Stimulated activated CD8-positive, alpha-beta memory T cell treated with anti-CD3 and anti-CD28 coated beads, Interleukin-12 subunit alpha, Interleukin-12 subunit beta, amount 100 ng/mL, for 1 hour (primary cell): ENCODE measurements at places on chromosomes 5 and 9.
A peak's percentile ranks its signal among the peaks of the same experiment; 100 is the strongest.

DNA sequence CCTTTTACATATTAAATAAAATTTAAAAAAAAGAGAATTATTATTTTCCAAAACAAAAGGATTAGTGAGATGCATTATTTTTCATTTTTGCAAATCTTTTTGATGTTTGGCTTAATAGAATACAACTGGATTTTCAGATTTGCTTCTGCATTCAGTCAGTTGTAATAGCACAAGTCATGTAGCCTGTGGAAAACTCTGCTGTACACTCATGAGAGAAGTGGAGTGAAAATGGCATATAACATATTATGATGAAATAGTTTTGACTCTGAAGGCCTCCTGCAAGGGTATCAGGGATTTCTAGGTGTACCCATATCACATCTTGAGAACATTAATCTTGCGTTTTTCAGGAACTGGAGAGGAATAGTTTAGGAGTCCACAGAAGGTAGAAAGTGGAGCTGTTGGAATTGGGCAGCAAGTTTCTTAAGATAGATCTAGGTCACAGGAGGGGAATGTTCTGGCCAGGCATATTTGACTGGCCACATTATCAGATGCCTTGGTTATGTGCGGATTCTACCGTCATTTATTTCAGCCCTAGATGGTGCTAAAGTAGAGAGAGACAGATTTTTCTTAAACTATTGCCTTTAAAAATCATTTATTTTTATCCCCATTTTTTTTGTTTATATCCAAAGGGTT, 16.4 kb downstream of the LNPEP start:
- no peak for DNase-seq

GRCh38 chr5:110002652-110003051, 312.9 kb downstream of the MAN2A1 start:
- no peak for DNase-seq

DNA sequence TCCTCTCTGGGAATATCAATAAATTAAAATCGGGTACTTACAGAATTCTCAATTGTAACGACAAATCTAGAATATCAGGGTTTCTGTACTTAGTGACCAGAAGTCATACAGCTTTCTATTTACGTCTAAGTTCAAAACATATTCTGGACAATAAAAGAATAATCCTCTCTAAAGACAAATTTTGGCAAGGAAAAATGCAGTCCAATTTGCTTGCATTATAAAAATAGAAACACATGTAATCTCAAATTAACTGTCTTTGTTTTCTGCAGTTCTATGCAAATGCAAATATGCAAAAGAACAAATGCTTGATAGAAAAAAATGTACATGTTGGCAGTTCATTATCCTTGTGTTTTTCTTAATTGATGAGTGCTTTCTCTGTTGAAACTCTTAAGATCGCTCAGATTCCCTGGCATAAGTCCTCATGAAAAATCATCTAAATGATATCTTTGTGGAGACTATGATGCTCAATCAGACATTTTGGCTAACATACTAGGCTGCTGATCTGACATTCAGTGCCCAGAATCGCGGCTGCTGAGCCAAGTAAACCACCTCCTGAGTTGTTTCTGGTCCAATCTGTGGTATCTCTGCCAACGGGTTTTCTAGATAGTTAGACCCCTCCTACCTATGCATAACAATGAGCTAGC, 990.1 kb upstream of the C9orf72 start:
- DNase-seq = no peak

DNA sequence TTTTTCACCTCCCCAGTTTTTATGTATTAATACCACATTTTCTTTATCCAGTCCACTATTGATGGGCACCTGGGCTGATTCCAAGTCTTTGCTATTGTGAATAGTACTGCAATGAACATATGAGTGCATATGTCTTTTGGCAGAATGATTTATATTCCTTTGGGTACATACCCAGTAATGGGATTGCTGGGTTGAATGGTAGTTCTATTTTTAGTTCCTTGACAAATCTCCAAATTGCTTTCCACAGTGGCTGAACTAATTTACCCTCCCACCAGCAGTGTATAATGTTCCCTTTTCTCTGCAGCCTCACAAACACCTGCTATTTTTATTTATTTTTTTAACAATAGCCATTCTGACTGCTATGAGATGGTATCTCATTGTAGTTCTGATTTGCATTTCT, 340.2 kb downstream of the ADAMTS6 start:
- DNase-seq = no peak

DNA sequence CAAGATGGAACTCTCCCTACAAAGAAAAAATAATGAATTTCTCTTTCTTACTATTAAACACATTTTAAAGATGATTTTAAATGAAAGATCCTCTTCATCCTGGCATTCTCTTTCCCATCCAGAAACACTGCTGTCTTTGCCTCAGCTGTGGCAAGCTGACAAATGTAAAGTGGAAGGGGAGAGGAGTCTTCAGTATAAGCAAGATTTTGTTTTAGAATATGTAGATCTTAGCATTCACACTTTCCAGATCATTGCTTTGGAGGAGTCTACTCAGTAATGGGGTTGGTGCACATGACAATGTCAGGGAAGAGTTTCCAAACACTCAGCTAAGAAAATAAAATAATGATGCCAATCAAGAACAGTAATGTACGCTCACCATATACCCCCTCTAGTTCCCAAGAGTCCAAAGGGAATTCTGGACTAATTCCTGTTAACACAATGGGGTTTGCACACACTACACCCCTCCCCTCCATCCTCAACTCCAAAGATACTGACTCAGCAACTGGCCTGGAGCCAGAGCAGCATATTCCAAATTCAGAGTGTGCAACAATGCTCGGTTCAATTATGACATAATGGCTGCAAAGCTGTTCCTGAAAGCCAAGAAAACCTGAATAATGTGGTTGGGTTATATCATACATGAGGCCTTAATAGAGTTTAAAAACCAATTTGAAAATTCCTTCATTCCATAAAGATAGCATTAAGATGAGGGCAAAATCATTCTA, 4.6 kb downstream of the C5orf63 start:
- DNase-seq = no peak

- DNase-seq = no peak
Observed at GRCh38 chr5:151819830-151820229, 48.1 kb downstream of the G3BP1 start.

DNA sequence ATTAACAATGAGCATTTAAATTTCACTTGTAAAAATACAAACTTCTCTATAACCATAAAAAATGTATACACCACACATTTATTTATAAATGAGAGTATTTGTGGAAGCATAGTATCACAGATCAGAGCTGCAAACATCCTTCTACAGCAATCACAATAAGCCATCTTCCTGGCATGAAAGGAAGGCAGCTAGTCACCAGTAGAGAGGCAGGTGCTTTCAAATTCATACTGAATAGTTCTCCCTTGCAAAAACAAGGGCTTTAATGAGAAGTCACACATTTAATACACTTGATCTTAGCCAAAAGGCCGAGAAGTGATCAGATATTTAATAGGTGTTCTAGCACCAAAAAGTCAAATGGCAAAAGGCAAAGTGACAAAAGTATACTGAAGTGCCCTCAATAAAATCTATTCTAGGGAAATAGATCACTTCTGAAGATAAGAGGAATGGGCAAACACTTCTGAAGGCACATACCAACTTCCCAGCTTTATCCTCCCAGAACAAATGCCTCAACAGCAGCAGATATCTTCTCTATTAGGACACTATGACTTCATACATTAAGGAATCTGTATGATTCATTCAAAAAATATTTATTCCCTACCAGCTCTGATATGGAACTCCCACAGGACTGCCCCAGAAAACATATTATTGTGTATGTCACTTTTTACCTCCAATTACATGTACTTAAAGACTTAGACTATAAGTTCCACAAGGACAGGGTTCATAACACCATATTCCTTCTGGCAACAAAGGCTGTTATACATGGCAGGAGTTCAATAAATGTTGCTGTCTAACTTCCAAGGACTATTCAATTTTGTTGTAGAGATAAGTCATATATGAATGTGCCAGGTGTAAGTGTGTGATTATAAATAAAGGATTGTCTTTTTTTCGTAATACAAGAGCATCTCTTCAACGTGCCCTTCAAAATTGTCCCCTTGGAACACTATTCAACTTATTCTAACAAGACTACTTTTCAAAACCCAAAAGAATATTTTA, 31.7 kb downstream of the MAPKAP1 start:
- DNase-seq = no peak

DNA sequence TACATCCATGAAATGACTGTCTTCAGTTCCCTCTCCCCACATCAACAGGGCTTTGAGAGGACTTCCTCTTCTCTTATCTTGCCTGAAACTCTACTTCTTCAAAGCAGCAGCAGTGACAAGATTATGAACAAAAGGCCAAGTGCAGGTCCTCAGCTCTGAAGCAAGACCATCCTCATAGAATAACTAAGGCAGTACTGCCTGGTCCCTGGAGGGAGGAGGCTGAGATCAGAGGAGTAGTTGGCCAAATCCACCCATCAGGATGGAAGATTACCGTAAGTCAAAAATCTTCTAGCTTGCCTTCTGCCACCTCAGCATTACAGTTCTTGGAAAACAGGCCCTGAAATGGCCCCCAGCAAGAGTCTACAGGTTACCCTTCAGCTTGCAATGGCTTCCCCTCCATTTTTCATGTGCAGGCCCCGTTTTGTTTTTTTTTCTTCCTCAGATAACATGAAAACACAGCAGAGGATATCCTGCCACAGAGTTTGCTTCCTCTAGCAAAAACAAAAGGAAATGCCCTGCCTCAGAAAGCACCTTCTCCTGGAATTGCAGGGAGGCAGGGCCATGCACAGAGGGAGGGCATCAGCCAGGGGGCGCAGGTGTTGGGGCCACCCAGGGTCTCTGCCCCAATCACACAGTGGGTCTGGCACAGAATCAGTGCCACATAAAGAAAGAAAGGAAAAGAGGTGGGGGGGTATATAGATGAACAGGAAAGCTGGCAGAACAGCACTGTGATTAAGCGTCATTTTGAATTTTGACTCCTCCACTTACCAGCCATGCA, 40.0 kb downstream of the KLHL3 start:
- no peak for DNase-seq

GRCh38 chr9:128521956-128522355, 17.4 kb downstream of the GLE1 start:
- no peak for DNase-seq

GRCh38 chr5:87121304-87122150, 146.2 kb upstream of the RASA1 start:
- peak; percentile 23 for DNase-seq

DNA sequence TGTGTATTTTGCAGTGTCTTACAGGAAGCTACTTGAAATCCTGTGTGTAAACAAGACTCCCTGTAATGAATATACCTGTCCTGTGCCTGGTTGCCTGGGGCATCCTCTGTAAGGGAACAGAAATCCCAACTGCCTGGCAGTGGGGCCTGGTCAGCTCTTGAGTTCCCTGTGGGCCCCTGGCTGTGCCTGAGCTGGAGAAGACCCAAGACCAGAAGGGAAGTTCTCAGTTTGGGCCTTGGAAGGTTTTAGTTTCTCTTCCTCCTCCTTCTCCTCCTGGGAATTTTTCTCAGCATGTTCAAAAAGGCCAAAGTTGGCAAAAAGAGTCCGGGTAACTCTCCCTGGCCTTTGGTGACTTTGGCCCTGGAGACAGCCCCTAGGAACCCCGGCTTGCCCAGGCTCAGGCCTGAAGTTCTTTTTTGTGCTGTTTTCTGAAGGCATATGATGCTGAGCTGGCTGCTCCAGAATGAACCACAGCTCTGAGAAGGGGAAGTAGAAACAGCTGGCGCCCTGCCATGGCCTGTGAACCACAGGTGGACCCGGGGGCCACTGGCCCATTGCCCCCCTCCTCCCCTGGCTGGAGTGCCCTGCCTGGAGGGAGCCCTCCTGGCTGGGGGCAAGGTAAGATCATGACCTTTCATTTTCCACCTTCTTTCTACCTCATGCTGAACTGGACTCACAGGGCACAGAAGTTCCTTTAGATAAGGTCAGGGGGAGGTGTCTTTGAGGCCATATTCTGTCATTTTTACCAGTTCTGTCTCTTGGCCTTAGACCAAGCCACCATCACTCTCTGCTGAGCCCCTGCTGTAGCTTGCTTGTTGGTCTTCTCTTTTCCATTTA, 5.8 kb downstream of the TMEM268 start:
- DNase-seq = no peak

GRCh38 chr9:92709954-92710353, 40.0 kb upstream of the IPPK start:
- DNase-seq = no peak
